ENCODE measurements at places on chromosomes 12 and 14. TPM values are rescaled to one million over a fixed set of nuclear protein-coding genes. Genes with fewer than 3 reads are reported as not detected.

SEL1L gene
- 8.3 TPM for polyA plus RNA-seq

NYNRIN gene
- 2.4 TPM for polyA plus RNA-seq

SPTSSA gene
- polyA plus RNA-seq = 30.2 TPM

DNA sequence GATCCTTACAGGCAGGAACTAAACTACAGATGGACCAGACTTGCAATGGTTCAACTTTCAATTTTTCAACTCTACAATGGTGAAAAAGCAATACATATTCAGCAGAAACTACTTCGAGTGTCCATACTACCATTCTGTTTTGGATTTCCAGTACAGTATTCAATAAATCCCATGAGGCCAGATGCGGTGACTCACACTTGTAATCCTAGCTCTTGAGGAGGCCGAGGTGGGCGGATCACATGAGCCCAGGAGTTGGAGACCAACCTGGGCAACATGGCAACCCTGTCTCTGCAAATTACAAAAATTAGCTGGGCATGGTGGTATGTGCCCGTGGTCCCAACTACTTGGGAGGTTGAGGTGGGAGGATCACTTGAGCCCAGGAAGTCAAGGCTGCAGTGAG lies 336.1 kb downstream of the MED13L start:
- DNase-seq = no peak

- DNase-seq = peak; percentile 81
These were observed 97.0 kb downstream of the TMEM30B start for GRCh38 chr14:61184112-61184511.

DNA sequence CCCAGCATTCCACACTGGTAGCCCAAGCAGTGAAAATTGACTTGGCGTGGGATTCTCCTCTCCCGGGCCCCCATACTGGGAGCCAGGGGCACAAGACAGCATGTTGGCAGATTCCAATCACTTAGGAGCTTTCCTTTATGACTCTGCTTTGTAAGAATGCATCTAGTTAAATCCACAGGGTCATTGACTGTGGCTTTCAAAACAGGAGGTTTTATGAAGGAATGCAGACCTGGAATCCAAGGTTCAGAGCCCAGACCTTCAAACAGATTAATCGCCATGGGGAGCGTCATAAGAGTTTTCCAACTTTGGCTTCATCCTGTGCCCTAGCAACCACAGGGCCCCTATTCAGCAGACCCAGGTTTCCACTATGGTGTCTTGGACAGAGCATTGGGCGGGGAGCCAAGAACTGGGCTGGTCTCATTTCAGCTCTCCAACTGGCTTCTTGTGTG lies 76.4 kb upstream of the RMST start:
- no peak for DNase-seq

POTEG gene
- not detected for polyA plus RNA-seq

GRCh38 chr14:102225386-102225785 lies 79.6 kb downstream of the MOK start:
- DNase-seq = no peak

DNA sequence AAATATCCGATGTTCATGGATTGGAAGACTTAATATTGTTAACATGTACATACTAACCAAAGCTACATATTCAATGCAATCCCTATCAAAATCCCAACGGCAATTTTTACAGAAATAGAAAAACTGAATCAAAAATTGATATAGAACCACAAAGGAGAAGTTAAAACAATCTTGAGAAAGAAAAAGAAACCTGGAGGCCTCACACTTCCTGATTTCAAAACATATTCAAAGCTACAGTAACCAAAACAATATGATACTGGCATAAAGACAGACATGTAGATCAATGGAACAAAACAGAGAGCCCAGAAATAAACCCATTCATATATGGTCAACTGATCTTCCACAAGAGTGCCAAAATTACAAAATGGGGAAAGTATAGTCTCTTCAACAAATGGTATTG lies 5.4 kb upstream of the PELI2 start:
- DNase-seq = no peak

- DNase-seq = no peak
These were observed 31.5 kb upstream of the GTF2A1 start for GRCh38 chr14:81252278-81252677.

- DNase-seq = no peak
These were observed 29.9 kb downstream of the SLC41A2 start for GRCh38 chr12:104928036-104928745.

DAZAP2 gene
- polyA plus RNA-seq = 267 TPM

SERPINA10 gene
- polyA plus RNA-seq = not detected

DNA sequence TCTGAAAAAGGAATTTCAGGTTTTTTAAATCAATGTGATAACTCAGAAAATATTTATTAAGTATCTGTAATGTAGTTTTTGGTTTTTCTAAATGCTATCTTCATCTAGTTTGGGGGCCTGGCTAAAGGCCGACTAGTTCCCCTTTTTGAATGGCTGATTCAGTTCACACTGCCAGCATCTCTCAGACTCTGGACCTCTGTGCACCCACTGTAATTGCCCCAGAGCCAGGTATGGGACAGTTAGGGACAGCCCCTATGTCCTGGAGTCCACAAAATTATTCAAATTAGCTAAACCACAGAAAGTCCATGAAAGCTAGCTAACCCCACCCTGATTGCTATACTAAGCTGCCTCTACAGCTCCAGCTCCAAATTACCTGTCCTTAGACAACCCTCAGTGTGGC lies 49.1 kb upstream of the RGS6 start:
- DNase-seq = no peak

DNA sequence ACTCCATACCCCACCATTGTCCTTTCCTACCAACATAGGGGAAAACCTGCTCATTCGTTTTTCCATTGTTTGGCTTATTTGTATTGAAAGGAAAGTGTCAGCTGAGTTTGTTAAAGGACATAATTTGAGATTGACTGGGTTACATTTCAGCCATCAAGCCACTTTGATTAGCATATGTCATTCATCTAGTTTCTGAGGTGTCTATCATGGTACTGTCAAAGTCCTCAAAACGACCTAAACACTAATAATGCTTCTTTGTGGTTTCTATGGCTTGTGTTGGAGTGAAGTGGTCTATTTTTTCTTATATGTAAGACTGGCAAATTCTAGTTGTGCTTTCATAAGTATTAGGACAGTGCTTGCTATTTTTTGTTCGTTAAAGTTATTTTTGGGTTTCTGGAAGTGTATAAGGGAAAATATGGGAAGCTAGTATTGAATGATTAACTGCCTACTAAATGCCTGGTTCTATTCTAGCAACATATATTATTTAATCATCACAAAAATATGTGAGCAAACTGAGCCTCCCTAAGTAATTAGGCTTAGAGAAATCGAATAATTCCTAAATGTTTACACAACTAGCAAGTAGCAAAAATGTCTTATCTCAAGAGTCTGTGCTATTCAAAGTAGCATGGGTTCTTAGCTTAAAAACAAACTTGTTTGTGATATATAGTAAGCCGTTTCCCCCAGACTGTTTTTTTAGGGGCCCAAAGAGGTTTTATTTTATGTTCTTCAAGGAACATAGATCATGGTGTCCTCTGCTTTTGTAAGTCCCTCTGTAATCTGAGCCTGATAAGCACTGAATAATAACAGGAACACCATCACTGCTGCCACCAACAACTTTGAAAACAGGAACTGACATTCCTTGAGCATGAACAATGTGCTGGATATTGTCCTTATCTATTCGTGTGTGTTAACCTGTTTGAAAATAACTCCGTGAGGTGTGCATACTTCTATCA lies 67.1 kb downstream of the DERA start:
- DNase-seq = peak; percentile 19

DNA sequence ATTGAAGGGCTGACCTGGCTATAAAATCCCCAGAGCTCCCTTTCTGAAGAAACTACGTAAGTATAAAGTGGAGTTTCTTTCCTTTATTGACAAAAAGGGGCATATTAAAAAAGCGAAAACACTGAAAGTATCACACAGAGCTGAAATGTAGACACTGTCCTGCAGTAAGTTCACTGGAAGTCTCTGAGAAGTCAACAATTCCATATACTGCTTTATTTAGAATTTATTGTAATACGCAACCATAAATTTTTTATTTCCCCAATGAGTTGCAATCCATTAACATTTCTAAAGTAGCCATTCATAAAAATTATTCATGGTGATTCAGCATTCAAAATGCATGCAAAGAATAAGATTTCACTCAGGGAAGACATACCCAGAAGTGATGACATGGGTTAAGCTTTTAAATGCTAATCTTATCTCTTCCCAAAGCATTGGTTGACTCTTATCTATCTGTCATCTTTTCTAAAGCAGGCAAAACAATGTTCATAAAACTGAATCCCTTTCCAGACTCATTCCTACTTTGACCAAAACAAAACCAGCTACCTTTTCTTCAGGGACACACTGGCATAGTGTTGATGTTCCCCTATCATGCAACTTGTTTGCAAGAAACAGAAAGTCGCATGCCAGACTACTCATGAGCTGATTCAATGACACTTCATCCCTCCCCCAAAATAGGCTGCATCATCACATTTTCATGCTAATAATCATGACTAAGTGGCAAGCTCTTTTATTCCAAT lies 17.3 kb downstream of the KITLG start:
- DNase-seq = peak; percentile 49

GRCh38 chr12:123655420-123655819 lies 15.5 kb upstream of the TCTN2 start:
- no peak for DNase-seq

GRCh38 chr12:130787445-130788410 lies 51.3 kb downstream of the STX2 start:
- no peak for DNase-seq

ANAPC7 gene
- polyA plus RNA-seq = 43.1 TPM

DNA sequence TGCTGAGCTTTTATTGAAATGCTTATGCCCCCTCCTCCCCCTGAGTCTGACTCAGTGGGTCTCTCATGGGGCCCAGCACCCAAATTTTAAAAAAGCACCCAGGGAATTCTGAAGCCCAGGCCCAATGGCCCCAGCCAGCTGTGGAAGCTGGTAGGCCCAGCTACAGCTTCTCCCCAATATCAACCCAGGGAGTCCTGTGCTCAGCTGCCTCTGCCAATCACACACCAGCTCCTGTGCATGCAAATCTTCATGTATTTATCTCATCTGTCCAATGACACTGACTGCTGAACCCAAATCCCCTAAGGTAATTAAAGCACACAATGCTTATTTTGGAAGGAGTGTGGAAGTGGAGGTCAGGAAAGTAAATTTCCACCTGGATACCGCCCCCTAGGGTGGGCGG lies 76.3 kb downstream of the CCDC88C start:
- DNase-seq = no peak

DNA sequence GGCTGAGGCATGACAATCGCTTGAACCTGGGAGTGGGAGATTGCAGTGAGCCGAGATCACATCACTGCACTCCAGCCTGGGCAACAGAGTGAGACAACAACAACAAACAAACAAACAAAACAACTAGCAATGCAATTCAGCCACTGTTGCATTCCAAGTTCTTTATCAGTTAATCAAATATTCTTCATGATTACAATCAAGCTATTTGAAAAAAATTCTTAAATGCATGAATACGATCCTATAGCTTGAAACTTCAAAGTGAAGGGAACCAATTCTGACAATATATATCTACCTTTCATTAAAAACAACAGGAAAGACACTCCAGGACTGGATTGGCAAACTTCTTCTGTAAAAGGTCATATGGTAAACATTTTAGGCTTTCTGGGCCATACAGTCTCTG lies 31.3 kb upstream of the OTX2 start:
- no peak for DNase-seq

DNA sequence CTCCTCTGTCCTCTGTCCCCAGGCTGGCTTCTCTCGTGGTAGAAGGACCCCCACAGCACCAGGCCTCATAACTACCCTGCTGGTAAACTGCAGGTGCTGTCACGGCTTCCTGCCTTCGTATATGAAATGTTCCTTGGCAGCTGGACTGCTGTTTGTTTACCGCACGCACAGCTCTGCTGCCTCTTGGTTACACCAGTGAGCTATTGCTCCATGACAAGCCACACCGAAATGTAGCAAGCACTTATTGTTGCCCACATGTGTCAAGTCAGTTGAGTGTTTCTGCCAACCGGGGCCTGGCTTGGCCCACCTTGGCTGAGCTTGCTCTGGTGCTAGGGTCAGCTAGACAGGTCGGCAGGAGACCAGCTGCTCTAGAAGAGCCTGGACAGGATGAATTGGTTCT lies 21.7 kb upstream of the TCL1B start:
- DNase-seq = no peak

DNA sequence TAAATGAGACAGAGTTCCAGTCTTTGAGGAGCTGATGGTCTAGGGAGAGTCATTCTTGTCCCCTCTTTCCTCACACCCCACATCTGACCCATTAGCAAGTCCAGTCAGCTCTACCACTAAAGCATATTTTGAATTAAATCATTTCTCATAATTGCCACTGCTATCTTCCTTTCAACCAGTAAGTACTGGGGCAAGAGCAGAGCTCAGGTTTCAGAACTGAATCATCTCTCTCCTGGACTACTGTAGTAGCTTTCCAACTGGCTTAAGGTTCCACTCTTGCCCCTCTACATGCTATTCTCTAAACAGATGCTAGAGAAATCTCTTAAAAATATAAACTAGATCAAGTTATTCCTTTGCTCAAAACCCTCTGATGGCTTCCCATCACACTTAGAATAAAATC lies 218.3 kb downstream of the TTC6 start:
- no peak for DNase-seq

DNA sequence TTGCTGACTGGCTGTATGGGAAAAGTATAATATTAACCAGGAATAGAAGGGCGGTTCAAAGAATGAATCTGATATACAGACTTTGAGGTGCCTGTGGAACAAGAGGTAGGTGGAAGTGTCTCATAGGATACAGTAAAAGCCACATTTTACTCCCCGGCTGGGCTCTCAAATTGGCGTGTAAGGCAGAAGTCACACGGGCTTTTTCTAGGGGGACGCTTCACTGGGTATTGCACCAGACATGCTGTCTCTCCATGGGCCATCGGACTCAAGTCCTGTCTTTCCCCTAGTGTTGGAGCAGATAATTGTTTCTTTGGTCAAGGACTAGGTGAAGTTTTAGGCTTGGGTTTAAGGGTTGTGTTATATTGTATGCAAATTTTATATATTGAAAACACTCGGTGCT lies 9.1 kb downstream of the TMCC3 start:
- no peak for DNase-seq

DNA sequence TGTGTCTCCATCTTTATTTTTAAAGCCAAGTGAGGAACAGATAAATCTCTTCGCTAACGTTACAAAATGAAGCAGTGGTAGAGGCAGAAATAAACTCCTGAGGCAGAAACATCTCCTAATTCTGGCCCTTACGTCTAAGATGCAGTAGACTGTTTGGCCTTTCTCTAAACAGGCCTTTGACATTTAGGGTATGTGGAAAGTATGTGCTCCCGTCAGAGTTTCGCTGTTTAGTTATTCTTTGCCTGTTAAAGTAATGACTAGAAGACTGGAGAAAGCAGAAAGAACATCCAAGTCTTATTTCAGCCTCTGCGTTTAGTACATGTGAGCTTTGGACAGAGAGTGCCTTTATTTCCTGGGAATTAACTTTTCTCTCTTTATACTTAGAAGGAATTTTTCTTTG lies 216.6 kb downstream of the RAD51B start:
- DNase-seq = no peak

- no peak for DNase-seq
These were observed 15.4 kb downstream of the VASH1 start for GRCh38 chr14:76776428-76777251.

- no peak for DNase-seq
These were observed 179.7 kb downstream of the PDZRN4 start for GRCh38 chr12:41367726-41368405.

ETFRF1 gene
- 6.1 TPM for polyA plus RNA-seq
